ENCODE measurements at places on chromosomes 2 and 18.

- DNase-seq, result no peak
These were observed 23.3 kb upstream of the RMC1 start for GRCh38 chr18:23479829-23480505.

DNA sequence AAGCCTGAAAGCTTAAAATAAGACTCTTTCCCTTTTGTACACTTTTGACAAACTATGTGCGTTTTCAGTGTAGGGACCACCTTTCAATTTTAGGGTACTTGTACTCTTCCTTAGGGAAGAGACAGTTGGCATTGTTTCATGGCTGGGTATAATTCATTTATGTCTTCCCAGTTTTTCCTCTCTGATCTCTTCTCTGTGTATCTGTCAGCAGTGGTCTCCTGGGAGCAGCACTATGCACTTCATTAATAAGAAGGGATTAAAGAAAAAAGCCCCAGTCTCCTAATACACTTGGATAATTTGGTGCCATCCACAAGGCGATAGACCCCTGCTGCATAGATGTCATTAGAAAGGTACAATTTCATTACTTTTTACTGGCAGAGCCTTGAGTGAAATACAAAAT lies 12.1 kb downstream of the AQP4 start:
- no peak for DNase-seq

- no peak for DNase-seq
These were observed 39.1 kb upstream of the TEX51 start for GRCh38 chr2:126859631-126860030.

GRCh38 chr2:200247494-200247893 lies 59.0 kb upstream of the SPATS2L start:
- DNase-seq, result no peak

Data from brain microvascular endothelial cell (primary cell).